CD8-positive, alpha-beta T cell (primary cell): ENCODE measurements at places on chromosomes 5 and 9.
A peak's percentile ranks its signal among the peaks of the same experiment; 100 is the strongest.

- DNase-seq: no peak
Measured at GRCh38 chr5:6604946-6605345, 27.9 kb downstream of the NSUN2 start.

DNA sequence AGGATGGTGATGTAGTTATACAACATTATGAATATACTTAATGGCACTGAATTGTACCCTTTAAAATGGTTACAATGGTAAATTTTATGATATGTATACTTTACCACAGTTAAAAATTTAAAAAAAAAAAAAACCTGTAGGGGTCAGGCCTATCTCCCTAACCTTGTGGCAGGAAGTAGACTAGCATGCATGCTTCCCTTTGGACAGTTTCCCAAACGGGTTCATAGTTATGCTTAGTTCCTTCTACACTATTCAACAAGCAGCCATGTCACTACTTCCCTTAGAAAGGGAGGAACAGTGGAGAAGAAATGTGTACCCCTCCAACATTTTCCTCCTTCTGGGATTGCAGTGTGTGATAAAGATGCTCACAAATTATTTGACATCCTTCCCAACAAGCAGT is 32.5 kb downstream of the IDNK start:
- no peak for DNase-seq

DNA sequence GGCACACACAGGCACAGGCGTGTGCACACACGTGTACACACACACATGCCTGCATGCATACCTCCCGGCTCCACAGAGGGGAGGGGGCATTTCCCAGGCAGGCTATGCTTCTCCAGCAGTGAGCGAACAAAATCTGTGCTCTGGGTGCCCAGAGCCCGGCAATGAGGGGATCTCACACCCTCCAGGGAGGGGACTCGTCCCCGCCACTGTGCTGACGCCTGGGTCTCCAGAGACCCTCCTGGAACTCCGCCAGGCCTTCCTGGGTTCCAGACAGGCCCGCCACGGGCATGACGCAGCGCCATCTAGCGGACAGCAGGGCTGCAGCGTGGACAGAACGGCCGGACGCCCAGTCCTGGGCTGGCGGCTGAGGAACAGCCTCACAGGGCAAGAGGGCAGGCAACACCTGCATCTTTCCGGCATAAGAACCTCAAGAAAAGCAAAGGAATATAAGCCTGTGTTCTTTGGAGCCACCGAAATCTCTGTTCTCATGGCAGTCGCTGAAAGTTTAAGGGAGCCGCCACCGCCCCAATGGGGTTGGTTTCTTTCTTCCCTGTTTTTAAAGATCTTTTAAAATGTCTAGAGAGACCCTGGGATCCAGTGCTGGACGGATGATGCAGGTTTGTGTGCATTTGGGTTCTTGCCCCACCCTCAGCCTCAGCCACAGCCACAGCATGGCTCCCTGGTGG is 135.6 kb upstream of the PPP1R26 start:
- peak; percentile 11 for DNase-seq

DNA sequence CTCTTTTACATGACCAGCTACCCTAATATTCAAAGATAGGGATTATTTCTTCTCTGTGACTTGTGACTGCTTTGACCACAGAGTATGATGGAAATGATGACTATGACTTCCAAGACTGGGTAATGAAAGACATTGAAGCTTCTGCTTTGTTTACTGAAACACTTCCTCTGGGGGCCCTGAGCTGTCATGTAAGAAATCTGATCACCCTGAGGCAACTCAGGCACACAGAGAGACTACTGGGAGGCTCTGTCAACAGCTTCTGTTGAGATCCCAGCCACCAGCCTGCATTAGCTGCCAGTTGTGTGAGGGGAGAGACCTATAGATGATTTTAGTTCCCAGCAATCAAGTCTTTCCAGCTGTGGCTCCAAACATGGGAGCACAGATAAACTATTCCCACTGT is 76.5 kb downstream of the KCTD16 start:
- no peak for DNase-seq

DNA sequence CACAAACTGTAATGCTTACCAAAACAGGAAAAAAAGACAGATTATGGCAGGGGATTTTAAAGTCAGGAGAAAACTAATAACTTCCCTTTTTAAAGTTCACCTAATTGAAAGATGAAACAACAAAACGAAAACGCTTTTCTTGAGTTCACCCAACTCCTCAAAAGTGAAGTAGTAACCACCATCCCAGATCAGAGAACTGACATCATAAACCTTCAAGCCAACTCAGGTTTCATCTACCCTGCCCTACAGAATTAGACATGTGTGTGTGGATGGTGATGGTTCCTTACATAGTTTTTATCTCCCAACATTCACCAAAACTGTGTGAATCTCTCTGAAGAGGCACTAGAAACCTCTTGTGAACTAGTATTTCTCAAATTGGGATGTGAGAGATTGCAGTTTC is 195.2 kb upstream of the PTGER4 start:
- peak; percentile 30 for DNase-seq

- DNase-seq: no peak
Measured at GRCh38 chr9:128390813-128391711, 19.9 kb downstream of the URM1 start.

DNA sequence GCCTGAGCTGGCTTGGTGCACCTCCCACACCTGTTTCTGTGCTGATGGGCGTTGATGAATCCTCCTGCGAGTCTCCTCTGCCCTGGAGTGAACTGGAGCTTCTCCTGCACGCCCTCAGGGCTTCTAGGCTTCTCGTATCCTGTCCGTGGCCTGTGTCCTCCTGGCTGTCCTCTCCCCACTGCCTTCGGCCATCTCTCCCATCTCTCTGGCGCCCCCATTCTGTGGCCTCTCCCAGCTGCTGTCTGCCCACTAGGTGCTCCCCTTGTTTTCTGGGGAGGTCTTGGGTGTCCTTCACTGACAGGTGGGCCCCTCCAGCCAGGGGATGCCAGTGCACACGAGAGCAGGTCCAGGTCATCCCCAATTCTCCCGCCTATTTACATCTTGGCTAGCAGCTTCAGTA is 28.8 kb downstream of the AHRR start:
- no peak for DNase-seq

GRCh38 chr9:75239176-75239575 is 150.9 kb downstream of the OSTF1 start:
- no peak for DNase-seq

GRCh38 chr5:95812074-95812471 is 10.5 kb downstream of the GLRX start:
- no peak for DNase-seq

DNA sequence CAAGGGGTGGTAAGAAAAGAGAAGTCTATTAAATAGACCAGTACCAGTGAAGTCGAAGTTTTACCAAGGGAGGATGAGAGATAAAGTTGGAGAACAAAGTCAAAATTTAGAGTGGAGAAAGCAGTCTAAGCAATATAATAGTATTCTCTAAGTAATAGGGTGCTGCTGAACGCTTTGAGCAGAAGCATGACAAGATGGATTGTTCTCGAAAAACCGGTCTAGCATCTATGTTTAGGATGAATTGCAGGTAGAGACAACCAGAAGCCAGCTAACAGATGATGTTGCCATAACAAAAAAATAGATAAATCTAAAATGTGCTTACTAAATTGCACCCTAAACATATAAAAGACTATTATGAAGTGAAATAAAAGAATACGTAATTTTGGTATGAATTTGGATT is 237.0 kb downstream of the PRELID2 start:
- no peak for DNase-seq

DNA sequence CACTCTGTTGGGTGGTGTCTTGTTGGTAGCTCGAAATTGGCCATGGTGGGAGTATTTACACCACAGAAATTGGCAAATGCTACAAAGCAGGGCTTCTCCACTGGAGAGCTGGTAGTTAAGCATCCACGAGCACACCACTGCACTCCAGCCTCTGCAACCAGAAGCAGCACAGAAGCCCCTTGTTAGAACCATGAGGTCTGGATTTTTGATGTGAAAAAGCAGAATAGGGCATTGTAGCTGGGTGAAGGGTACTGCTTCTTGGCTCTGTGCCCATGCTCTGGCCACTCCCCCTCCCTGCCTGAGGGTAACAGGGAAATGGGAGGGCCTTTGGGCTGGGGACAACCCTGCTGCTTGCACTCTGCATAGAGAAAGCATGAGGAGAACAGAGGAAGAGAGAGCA is 81.2 kb upstream of the UBTD2 start:
- no peak for DNase-seq

DNA sequence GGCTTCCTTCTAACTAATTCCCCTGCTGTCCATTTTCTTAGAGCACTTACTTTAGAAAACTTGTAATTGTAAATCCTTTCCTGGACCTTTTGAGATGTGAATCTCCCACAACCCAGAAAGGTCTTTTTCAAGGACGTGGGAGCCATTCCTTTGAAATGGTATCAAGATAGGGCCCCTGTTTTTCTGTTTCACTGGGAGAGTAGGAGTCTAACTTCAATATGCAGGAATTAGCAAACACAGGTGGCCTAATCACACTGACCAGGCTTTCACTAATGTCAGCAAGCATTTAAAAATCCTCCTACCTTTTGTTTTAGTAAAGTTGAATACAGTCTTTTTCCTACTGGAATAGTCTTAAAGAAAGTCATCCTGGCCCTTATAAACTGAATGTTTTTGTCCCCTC is 558.3 kb downstream of the PTPRD start:
- no peak for DNase-seq

GRCh38 chr5:171790408-171790807 is 4.8 kb downstream of the SMIM23 start:
- DNase-seq: no peak

DNA sequence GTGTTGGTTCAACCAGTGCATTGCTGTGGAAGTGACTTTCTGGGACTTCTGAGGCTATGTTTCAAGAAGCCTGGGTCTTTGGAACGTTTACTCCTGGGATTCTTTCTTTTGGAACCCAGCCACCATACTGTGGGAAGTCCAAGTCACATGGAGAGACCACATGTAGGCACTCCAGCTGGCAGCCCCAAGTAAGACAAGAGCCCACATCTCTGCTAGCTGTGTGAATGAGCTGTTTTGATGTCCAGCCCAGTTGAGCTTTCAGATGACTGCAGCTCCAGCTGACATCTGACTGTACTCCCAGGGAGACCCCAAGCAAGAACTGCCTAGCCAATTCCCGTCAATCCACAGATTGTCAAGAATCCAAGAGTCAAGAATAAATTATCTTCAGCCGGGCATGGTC is 60.1 kb upstream of the SPATA31D4 start:
- no peak for DNase-seq

- peak; percentile 42 for DNase-seq
Measured at GRCh38 chr9:128203707-128204551, 750 bp downstream of the DNM1 start.

DNA sequence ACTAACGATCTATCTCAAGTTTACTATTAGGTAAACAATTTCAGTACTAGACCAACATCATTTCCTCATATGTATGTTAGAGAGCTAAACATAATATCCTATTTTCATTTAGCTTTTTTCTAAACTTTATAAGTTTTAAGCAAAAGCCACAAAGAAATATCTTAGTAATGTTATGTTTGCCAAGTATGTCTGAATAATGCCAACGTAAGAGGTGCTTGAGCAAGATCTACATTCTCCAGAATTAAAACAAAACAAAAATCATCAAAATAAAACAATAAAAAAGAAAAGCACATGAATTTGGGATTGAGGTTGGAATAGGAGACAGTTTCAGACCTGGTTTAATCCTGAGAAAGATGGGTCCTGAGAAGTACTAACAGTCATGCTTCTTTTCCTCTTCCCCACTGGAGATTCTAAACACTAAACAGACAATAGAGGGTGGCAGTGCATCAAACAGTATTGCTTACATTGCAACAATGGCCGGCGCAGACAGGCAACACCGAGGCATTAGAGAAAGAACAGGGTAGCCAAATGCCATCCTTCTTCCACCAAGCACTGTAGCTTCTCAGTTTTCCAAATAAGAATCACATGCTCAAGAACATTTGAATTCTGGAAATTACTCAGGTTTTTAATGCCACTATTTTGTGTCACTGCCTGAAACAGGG is 33.6 kb downstream of the CSNK1A1 start:
- DNase-seq: no peak

DNA sequence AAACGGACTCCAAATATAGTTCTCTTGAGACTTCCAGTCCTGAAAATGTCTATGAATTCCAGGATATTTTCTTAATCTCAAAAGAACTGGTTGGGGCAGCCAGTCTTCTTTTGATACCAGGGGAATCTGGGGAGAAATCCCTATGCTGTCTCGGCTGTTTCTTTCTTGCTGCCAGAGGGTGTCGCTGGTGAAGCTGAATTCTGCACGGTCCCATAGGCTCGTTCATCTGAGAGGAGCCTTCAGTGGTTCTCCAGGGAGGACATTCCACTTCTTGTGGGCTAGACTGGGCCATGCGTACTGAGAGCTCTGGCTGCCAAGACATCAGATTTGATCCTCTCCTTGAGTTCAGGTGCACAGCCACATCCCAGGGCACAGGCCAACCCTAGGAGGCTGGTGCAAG is 155.0 kb upstream of the CLINT1 start:
- DNase-seq: no peak

DNA sequence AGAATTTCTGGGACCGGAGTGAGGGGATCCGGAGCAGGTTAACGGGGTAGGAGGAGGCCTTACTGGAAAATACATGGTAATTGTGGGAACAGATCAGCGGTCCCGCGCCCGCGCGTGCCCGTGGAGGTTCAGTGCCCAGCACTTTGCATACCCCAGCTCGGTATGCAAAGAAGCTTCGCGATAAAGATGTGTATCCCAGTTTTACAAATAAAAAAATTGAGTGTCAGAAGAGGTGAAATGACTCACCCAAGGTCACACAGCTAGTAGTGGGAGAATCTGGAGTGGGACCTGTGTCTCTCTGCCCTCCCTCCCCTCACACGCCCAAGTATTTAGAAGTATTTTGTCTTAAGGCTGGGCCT is 967 bp downstream of the NEURL1B start:
- DNase-seq: no peak

GRCh38 chr9:127572961-127573721 is 38.9 kb upstream of the STXBP1 start:
- no peak for DNase-seq

GRCh38 chr9:124342776-124343485 is 72.3 kb downstream of the PSMB7 start:
- no peak for DNase-seq

GRCh38 chr9:7907551-7908337 is 108.2 kb upstream of the DMAC1 start:
- no peak for DNase-seq

DNA sequence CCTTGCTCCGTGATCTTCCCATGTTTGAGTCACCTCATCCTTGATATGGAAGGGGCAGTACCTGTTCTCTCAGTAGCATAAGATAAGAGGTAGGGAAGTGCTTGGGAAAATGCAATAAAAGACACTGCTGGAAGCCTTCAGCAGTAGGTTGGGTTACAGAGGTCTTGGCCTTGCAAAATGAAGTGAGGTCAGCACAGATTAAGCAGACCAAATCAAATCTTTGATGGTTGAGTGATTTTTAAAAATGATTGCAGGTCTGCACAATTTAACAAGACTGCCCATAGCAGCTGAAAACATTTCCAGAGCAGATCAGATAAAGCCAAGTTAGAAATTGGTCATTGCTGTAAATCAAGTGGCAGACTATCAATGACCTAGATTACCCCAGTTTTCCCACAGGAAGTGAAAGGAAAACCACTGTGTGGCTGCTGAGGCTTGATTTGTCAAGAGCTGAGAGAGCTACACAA is 32.9 kb downstream of the PALM2AKAP2 start:
- DNase-seq: no peak

GRCh38 chr9:114085387-114085789 is 7.3 kb upstream of the AMBP start:
- no peak for DNase-seq

GRCh38 chr9:5326893-5327548 is 12.7 kb downstream of the RLN1 start:
- DNase-seq: peak; percentile 62

GRCh38 chr5:138549414-138549813 is 6.4 kb upstream of the ETF1 start:
- DNase-seq: no peak

GRCh38 chr5:179470201-179470600 is 80.2 kb upstream of the RUFY1 start:
- DNase-seq: no peak
